ENCODE measurements at places on chromosomes 2 and 18. TPM values are rescaled to one million over a fixed set of nuclear protein-coding genes. Genes with fewer than 3 reads are reported as not detected.
A peak's percentile ranks its signal among the peaks of the same experiment; 100 is the strongest.

DNA sequence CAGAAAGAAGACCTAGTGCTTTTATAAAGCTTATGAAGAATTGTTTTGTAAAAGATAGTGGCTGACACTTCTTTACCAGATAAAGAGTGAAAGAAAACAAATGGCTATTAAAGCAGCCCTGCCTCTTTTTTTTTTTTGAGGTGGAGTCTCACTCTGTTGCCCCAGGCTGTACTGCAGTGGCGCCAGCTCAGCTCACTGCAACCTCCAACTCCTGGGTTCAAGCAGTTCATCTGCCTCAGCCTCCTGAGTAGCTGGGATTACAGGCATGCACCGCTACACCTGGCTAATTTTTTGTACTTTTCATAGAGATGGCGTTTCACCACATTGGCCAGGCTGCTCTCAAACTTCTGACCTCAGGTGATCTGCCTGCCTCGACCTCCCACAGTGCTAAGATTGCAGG lies 12.9 kb downstream of the ARPC2 start:
- DNase-seq, result peak; percentile 43

- DNase-seq, result no peak
These were observed 9.8 kb downstream of the TRAK2 start for GRCh38 chr2:201441409-201441808.

DNA sequence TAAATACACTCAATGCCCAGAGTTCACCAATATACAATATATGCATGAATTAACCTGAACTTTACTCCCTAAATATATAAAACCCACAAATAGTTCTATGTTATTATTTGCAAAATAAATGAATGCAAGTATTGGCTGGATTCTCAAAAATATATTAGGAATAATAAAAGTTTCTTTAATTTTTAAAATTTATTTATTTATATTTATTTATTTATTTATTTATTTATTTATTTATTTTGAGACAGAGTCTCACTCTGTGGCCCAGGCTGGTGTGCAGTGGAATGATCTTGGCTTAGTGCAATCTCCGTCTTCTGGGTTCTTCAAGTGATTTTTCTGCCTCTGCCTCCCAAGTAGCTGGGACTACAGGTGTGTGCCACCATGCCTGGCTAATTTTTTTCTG lies 88.7 kb upstream of the TMEFF2 start:
- DNase-seq, result no peak

DNA sequence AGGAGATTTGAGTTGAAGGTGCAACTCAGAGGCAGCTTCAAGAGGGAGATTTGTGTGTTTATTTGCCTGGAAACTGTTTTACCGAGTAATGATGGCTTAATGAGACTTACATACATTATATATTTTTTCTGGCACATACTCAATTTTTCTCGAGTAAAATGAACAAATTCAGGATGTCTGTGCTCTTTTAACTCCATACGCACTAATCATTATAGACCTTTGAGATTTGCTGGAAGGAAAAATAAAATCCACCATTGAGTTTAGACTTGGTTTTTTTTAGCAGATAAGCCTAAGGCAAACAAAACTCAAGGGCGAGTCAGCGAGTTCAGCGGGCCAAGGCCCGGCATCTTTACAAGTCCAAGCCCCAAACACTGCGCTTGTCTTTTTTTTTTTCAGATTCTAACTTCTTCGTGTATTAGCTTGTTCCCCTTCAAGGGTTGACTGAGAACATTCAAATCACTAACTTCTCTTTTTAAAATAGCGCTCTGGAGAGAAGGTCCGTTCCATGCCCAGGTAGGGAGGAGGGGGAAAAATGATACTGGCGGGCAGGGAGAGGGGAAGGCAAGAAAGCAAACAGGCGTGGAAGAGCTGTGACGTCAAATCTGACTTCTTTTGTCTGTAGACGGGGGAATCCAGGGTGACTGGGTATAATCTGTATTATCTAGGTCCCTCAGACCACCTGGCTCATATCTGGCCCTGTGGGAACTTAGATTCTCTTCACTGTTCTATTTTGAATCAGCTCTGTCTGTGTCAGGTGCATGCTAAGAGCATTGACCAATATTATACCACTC lies 72.7 kb upstream of the MAP3K20 start:
- no peak for DNase-seq

RNF138 gene
- total RNA-seq, result 53.2 TPM

ASXL3 gene
- total RNA-seq, result 0.59 TPM

ACMSD gene
- total RNA-seq, result not detected
